ENCODE measurements at places on chromosomes 2 and 18.
A peak's percentile ranks its signal among the peaks of the same experiment; 100 is the strongest.

DNA sequence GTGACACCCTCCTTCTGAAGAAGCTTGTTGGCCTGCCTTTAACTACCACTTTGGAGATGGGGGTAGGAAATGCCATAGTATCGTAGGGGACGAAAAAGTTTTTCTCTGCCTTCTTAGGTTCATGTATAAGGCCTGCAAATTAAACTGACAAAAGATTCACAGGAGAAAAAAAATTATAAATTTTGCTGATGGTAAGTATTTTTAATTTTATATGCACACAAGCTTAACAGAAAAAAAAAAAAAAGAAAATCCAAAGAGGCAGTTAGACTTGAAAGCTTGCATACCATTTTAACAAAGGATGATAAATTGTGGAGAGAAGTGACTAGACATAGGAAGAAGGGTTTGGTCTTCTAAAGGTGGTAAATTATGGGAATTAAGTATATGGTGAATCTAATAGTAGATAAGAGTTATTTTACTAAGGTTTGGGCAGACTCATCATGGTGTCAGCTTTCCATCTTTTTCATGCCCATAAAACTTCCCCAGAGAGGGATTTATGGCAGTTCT is 62.5 kb upstream of the B3GNT2 start:
- no peak for DNase-seq

GRCh38 chr18:62569081-62569655 is 46.3 kb downstream of the ZCCHC2 start:
- DNase-seq, result no peak

DNA sequence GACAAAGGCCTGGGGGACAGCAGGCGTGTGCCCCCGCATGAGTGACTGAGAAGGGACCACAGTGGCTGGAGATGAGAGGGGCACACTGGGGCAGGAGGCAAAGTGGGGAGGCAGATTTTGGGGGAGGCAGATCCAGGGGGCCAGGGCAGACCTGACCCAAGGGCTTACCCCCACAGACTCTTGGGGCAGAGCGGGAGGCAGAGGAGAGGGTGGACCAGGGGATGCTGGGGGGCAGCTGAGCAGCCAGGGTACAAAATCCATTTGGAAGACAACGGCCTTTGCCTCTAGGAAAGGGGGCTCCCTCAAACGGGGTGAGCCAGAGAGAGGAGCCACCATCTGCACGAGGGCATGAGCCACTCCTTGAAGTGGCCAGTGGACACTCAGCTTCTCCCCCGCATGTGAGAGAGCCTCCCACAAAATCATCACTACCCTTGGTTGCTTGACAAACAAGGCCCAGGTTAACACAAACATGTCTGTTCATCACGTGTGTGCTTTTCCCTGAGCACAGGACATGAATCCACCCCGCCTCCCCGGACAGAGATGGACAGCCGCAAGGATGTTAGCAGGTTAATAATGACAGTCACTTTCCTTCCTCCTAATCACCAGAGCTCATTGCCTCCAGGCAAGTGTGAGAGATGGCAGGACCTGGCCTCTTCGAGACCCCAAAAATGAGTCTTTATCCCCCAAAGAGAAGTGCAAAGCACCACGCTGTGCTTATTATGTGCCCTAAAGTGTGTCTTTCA is 72.0 kb upstream of the RAB6C start:
- no peak for DNase-seq

DNA sequence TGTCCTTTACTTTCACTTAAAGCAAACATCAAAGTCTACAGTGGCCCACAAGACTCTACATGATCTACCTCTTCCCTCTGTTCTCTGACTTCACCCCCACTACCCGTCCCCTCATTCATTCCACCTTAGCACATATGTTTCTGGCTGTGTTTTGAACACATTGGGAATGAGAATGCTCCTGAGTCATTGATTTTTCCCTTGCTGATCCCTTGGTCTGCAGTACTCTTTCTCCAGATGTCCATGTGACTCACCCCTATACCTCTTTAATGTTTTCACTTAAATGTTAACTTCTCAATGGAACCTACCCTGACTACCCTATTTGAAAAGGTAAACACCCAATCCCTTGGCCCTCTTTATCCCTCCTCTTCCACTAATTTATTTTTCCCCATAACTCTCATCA is 30.7 kb upstream of the FRZB start:
- DNase-seq, result no peak

DNA sequence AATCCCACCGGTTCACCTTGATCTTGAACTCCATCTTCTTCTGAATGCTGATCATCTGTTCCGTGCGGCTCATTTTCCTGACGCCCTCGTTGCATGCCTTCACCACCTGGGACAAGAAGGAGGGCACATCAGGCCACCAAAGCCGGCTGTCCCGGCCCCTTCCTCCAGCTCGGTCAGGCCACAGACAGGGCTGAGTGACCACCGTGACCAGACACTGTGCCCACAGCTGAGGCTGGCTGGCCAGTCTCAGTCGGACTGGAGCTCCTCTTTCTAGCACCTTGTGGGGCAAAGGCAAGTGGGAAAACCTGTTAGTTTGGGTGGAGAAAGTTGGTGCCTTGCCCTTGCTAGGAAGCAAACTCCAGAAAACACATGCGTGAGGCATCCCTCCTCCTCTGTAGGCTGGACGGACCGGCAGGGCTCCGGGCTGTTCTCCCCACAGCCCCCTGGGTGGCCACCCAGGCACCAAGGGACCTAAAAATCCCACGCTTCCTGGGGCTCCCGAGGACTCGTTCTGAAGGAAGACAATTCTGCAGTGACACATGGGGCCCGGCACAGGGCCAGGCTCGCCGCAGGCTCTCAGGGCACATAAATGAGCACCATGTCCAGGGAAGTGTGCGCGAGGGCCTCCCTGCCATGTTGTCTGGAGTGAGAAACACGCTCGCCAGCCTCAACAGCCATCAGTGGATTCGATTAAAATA is 15.3 kb downstream of the SNORC start:
- DNase-seq, result no peak

- DNase-seq, result peak; percentile 27
These were observed 999 bp downstream of the INSIG2 start for GRCh38 chr2:118089139-118089800.

GRCh38 chr18:2134364-2134763 is 436.9 kb downstream of the METTL4 start:
- DNase-seq, result no peak

- DNase-seq, result no peak
These were observed 148.8 kb upstream of the SRD5A2 start for GRCh38 chr2:31729442-31730092.

- DNase-seq, result no peak
These were observed 181.6 kb downstream of the AFF3 start for GRCh38 chr2:99960790-99961189.

DNA sequence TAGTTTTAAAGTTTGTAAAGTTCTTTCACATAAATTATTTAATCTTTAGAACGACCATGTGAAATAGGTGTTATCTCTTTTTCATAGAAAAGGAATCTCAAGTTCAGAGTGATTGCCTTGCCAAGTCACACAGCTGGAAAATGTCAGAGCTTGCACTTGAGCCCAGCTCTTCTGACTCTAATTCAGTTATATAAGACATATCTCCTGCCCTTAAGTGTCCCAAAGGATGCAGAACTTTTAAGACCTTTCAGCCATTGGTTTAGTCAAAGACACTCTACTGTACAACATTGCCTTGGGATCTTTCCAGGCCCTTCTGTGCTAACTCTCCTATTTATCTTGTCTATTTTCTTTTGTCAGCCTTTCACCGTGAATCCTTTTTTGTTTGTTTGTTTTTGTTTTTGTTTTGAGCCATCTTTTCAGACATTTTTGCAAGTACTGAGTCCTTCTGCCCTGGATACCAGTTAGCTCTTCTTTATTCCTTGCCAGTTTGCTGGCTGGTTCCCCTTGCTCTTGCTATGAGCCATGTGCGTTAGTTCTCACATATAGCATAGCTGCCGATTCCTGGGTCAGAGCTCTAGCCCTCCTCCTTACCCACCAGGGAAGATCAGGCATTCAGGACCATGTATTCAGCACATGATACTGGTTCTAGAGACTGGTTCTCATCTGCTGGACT is 160.0 kb upstream of the MYO3B start:
- no peak for DNase-seq

DNA sequence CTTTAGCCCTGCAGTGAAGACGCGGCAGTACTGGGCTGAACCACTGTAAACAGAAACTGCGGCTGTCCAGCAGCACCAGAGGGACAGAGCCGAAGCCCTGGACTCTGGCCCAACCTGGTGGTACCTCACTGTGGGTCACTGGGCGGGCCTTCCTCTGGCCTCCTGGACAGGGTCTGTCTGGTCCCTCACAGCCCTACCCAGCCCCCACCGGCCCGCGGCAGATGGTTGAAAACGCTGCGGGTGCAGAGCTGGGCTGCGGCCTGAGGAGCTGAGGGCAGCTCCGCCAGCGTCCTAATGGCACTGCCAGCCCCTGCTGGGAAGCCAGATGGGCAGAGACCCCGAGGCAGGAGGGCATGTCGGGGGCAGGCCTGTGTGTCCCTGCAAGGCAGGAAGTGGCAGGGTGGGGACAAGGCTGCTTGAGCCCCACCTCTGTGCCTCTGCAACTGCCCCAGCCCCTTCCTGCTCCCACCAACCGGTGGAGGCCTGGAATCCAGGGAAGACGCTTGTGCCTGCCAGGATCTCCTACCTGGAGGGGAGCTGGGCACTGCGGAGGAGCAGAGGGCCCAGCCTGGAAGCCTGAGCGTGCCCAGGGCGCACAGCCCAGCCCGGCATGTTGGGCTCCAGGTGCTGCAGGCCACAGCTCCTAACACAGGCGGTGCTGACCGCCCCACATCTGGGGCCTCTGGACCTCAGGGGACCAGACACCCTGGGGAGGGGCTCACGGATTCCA is 36.3 kb downstream of the HS6ST1 start:
- DNase-seq, result no peak

DNA sequence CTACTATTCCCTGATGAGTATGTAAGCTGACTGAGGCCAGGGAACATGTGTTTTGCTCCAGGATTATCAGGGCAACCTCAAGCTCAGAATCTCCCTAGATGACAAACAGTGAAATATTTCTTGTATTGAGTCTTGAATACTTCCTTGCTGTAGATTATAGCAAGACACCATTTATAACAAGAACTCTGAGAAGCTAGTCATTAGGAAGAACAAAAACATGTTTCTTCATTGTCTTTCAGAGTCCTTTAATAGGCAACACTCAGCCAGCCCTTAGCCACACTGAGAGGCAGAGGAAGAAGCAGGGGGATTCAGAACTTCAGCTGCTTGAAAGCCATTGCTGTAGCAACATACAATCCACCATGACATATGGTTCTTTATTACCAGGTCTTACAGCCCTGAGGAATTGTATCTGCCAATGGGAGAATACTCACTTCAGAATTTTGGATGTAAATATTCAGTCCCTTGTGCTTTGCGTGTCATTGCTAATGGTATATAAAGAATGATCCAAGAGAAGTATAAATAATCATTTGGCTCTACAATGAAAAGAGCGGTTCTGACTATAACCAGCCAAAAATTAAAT is 117.5 kb upstream of the NCKAP5 start:
- DNase-seq, result no peak

GRCh38 chr2:25618676-25619075 is 54.7 kb downstream of the DTNB start:
- DNase-seq, result peak; percentile 17

DNA sequence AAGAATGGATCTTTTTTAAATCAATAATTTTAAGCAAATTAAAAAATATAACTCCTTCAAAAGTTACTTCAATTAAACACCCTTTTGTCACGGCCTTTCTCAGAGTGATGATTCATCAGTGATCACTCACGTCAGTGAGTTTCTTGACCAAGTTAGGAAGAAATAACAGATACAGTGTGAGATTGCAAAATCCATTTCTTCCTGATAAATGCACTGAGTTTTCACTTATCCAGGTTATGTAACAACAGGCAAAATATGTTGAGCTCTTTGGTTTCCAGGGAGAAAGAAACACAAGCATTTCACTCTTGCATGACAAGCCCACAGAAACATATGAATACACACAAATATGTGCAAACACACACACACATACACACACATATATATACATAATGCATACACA is 195.9 kb upstream of the CYRIA start:
- DNase-seq, result no peak

GRCh38 chr2:189178726-189179569 is 613 bp downstream of the COL5A2 start:
- DNase-seq, result no peak

- DNase-seq, result peak; percentile 67
These were observed 513 bp downstream of the TRIP12 start for GRCh38 chr2:229921101-229921891.

- DNase-seq, result no peak
These were observed 16.0 kb downstream of the SLC20A1 start for GRCh38 chr2:112661656-112662305.

DNA sequence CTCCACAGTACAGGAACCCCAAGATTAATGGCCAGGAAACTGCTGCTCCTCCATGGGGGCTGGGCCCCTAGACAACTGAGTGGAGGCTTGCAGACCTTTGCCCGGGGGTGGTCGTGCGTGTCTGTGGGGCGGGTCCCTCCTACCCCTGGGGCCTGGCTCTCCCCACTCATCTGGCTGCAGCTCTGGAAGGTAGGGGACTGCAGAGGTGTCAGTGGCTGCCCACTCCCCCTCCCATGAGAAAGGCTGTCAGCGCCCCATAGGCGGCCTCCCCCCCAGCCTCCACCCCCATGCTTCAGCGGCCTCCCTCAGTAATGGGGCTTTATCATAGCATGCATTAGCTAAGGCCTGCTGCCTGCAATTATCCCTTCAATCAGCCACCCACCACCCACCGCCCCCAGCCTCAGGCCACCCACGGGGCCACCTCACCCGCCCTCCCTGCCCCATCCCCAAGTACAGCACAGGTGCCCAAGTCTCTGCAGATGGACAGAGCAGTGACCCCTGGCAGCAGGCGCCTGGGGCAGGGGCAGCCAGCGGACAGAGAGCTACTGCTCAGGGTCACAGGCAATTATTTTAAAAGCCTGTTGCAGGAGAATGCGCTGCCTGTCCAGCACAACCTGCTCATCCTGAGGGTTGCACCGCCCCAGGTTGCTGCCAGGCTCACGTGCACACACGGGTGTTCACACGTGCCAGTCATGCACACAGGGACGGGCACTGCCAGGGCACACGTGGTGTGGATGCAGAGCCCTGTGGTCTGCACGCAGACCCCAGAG is 9.1 kb upstream of the ECEL1 start:
- DNase-seq, result no peak

GRCh38 chr2:59693231-59693959 is 860.1 kb downstream of the BCL11A start:
- no peak for DNase-seq

- no peak for DNase-seq
These were observed 158.6 kb downstream of the PIK3C3 start for GRCh38 chr18:42113529-42114191.

GRCh38 chr2:105734762-105735538 is 9.8 kb upstream of the NCK2 start:
- no peak for DNase-seq

DNA sequence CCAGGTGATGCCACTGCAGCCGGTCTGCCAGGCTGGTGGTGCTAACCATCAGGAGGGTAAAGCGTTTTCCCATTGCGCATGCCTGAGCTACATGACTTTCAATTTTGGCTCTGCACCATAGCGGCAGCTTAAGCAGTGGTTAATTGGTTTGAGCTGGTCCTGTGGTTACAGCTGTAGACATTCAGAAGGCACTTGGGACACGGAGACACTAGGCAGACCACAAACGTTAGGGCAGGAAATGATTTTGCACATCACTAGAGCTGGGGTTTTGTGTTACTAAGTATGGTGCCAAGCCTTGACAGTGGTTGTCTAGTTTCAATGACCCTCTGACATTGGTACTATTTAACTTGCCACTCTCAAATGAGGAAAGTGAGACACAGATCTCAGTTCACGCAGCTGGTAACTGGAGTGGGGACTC is 28.9 kb upstream of the CNOT11 start:
- no peak for DNase-seq

- DNase-seq, result no peak
These were observed 120.0 kb downstream of the DOCK10 start for GRCh38 chr2:224922142-224922727.

All from Calu3 (cell line).